Tibial artery (tissue), 4 donors: ENCODE measurements at places on chromosomes 6 and 20.

- no peak for DNase-seq
- H3K27me3 ChIP-seq, result no peaks in the 10 kb centered on the region
- no peaks in the 10 kb centered on the region for H3K36me3 ChIP-seq
- H3K27ac ChIP-seq, result no peak overlapping the region
- no peak overlapping the region for H3K4me3 ChIP-seq
Observed at GRCh38 chr6:45265246-45265645, 62.9 kb upstream of the RUNX2 start.

GRCh38 chr6:10060004-10060403, 354.9 kb downstream of the TFAP2A start:
- H3K27me3 ChIP-seq, result no peaks in the 10 kb centered on the region
- no peak overlapping the region for H3K4me3 ChIP-seq
- no peaks in the 10 kb centered on the region for H3K4me1 ChIP-seq
- no peak overlapping the region for H3K27ac ChIP-seq

DNA sequence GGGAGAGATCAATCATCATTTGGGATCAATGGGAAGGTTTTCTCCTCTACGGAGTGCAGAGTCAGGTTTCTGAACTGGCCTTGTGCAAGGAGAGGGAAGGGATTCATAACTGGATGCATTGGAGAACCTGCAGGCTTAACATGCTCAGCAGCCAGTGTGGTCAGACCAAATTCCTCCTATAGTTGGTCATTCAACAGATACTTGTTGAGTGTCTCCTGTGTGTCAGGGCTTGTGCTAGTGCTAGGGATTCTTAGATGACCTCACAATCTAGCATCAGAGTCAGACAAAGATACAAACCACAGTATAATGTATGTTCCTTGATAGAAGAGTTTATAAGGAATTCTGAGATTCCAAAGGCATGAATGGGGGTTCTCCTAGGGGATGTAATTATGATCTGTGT, 23.9 kb downstream of the RALY start:
- no peak overlapping the region for H3K4me3 ChIP-seq
- peaks cover 64% of the 10 kb centered on the region for H3K4me1 ChIP-seq
- H3K36me3 ChIP-seq, result no peaks in the 10 kb centered on the region
- no peaks in the 10 kb centered on the region for H3K27me3 ChIP-seq

DNA sequence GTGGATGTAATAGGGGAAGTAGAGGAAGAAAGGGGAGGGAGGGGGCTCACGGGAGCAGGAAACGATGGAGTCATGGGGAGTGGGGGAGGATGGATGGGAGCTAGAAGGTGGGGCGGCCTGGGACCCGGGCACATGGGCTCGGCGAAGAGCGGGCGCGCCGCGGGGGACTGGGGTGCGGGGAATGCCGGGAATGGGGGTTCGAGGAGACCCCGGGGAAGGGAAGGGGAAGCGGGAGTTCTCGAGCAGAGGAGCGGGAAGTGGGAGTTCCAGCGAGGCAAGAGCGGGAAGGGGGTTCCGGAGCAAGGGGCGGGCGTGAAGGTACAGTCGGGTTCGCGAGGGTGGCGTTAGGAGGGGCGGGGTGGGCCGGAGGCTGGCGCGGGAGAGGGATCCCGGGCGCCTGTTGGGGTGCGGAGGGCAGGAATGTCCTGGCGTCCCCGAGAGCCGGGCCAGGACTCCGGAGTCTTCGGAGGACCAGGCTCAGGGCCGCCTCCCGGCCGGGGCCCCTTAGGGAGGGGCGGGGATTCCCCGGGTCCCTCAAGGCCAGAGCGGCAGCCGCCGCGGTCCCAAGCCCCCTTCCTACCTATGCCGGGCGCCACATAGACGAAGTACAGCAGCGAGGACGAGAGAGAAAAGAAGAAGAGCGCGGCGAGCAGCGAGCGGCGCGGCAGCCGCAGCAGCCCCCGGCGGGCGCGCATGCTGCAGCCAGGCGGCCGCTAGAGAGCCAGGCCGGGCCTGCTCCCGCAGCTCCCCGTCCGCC, 504 bp downstream of the B4GALT5 start:
- H3K27ac ChIP-seq, result peak overlapping the region; percentile 97
- no peaks in the 10 kb centered on the region for H3K27me3 ChIP-seq
- H3K4me3 ChIP-seq, result peak overlapping the region; percentile 99

- no peak for DNase-seq
- H3K4me1 ChIP-seq, result no peaks in the 10 kb centered on the region
- no peaks in the 10 kb centered on the region for H3K36me3 ChIP-seq
- H3K27me3 ChIP-seq, result peaks cover 2% of the 10 kb centered on the region
- no peak overlapping the region for H3K27ac ChIP-seq
Observed at GRCh38 chr6:159130846-159131245, 38.4 kb upstream of the FNDC1 start.

- H3K27ac ChIP-seq, result no peak overlapping the region
- no peaks in the 10 kb centered on the region for H3K27me3 ChIP-seq
- no peaks in the 10 kb centered on the region for H3K36me3 ChIP-seq
- no peaks in the 10 kb centered on the region for H3K4me1 ChIP-seq
Observed at GRCh38 chr20:53130795-53131194, 158.6 kb downstream of the TSHZ2 start.

DNA sequence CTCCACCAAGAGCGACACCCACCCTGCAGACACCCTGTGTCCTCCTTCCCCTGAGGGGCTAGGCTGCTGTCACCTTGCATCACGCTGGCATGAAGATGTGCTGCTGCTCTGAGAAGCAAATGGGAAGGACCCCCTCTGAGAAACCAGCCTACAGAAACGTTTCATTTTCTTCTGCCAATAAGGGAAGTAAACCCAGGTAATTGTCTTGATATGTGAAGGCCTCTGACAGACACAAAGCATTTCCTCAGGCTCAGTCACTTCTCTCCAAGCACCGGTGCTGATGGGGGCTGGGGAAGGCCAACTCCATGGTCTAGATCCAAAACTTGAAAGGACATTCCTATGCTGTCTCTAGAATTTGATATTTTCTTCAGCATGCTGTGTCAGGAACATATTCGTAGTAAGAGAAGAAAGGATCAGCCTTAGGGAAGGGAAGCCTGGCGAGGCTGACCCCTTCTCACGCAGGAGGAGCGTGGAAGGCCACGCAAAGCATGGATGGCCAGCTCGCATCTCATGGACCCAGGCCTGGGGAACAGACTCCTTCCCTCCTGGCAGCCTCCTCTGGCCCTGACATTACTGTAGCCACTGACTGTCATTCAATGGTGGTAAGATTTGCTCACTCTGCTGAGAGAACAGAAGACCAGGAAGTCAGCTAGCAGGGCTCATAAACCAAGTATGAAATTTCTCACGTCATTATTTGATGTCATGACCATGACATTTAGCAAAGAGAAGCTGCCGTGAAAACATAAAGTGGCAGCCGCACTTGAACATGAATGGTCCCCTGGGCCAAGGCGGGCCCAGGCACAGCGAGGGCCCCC, 20.4 kb downstream of the ACSS1 start:
- H3K36me3 ChIP-seq, result no peaks in the 10 kb centered on the region
- H3K27ac ChIP-seq, result peak overlapping the region; percentile 85
- DNase-seq, result peak; percentile 87
- peaks cover 87% of the 10 kb centered on the region for H3K4me1 ChIP-seq

DNA sequence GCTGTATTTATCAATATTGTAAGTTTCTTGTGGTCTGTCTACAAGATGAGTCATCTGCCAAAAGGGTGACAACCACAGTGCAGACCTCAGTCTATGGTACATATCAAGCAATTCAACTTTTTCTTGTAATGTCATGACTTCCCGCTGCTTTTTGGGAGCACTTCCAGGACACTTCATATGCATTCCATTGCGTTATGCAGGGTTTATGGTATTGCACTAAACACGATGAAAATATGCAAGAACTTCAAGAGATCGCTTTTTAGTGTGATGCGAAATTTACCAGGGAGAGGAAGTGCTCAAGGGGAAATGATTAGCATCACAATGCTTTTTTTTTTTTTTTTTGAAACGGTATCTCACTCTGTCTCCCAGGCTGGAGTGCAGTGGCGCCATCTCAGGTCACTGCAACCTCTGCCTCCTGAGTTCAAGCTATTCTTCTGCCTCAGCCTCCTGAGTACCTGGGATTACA, 166.5 kb downstream of the TFAP2A start:
- H3K4me3 ChIP-seq, result no peak overlapping the region
- peaks cover 5% of the 10 kb centered on the region for H3K27me3 ChIP-seq
- H3K27ac ChIP-seq, result no peak overlapping the region
- no peaks in the 10 kb centered on the region for H3K4me1 ChIP-seq
- DNase-seq, result no peak

DNA sequence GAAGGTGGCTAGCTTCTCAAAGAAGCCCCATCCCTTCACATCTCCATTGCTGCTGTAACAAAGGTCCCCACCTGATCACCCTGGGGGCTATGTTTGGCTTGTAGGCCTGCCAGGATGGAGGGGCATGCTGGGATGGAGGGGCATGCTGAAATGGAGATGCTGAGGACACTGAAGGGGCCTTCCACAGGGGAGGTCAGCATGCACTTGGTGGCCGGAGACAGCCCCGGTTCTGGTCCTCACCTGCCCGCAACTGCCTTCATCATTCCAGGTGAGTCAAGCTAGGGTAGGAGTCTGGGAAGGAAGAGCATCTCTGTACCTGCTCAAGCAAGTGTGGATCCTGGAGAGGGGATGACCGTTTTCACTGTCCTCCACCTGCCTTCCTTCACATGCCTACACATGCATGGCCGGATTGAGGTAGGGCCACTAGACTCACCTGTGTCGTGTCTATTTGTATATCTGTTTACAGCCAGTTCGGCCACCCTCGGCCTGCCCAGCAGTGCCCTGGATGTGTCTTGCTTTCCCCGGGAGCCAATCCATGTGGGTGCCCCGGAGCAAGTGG, 6.0 kb downstream of the L3MBTL1 start:
- H3K4me3 ChIP-seq, result peak overlapping the region; percentile 74
- H3K36me3 ChIP-seq, result no peaks in the 10 kb centered on the region
- peak overlapping the region; percentile 80 for H3K27ac ChIP-seq
- H3K4me1 ChIP-seq, result no peaks in the 10 kb centered on the region

GRCh38 chr20:15364781-15365180, 1027.4 kb upstream of the FLRT3 start:
- no peak for DNase-seq
- H3K27ac ChIP-seq, result no peak overlapping the region
- no peaks in the 10 kb centered on the region for H3K27me3 ChIP-seq
- no peaks in the 10 kb centered on the region for H3K4me1 ChIP-seq
- no peak overlapping the region for H3K4me3 ChIP-seq
- H3K36me3 ChIP-seq, result no peaks in the 10 kb centered on the region

DNA sequence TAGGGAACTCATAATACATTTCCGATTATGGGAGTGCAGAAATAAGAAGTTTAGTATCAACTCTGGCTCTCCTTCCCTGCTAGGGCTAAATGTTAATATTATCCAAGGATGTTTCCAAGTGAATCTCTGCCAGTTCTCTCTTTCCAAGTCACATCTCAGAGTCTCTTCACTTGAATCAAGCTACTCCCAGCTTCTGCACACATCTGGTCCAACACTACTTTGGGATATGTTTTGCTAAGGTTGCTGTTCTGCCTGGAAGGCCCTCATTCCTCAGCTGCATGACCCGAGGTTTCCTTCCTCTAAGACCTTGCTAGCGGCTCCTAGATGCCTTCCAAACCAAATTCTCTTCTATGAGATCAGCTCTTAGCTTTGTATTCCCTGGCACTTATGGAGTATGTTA, 331.8 kb downstream of the GJA1 start:
- H3K4me1 ChIP-seq, result peaks cover 5% of the 10 kb centered on the region
- no peak for DNase-seq
- H3K27ac ChIP-seq, result peak overlapping the region; percentile 58
- no peak overlapping the region for H3K4me3 ChIP-seq

- H3K27me3 ChIP-seq, result no peaks in the 10 kb centered on the region
- H3K27ac ChIP-seq, result no peak overlapping the region
- peaks cover 14% of the 10 kb centered on the region for H3K36me3 ChIP-seq
- H3K4me3 ChIP-seq, result no peak overlapping the region
- no peak for DNase-seq
Observed at GRCh38 chr6:12165722-12166280, 124.4 kb upstream of the EDN1 start.

- H3K27ac ChIP-seq, result no peak overlapping the region
- H3K36me3 ChIP-seq, result no peaks in the 10 kb centered on the region
- peak; percentile 32 for DNase-seq
- H3K4me1 ChIP-seq, result no peaks in the 10 kb centered on the region
Observed at GRCh38 chr20:56445130-56445529, 23.3 kb upstream of the RTF2 start.

- no peak overlapping the region for H3K4me3 ChIP-seq
- DNase-seq, result no peak
- peaks cover 8% of the 10 kb centered on the region for H3K4me1 ChIP-seq
- H3K36me3 ChIP-seq, result no peaks in the 10 kb centered on the region
- no peaks in the 10 kb centered on the region for H3K27me3 ChIP-seq
- no peak overlapping the region for H3K27ac ChIP-seq
Observed at GRCh38 chr6:85236636-85237035, 213.2 kb upstream of the NT5E start.

GRCh38 chr6:80209430-80209829, 103.0 kb downstream of the BCKDHB start:
- H3K36me3 ChIP-seq, result no peaks in the 10 kb centered on the region
- H3K4me3 ChIP-seq, result no peak overlapping the region
- H3K27ac ChIP-seq, result no peak overlapping the region
- H3K4me1 ChIP-seq, result no peaks in the 10 kb centered on the region
- no peak for DNase-seq

- no peaks in the 10 kb centered on the region for H3K4me1 ChIP-seq
- H3K36me3 ChIP-seq, result peaks cover 52% of the 10 kb centered on the region
- H3K4me3 ChIP-seq, result no peak overlapping the region
- H3K27me3 ChIP-seq, result no peaks in the 10 kb centered on the region
Observed at GRCh38 chr6:142174703-142175102, 27.6 kb downstream of the VTA1 start.

DNA sequence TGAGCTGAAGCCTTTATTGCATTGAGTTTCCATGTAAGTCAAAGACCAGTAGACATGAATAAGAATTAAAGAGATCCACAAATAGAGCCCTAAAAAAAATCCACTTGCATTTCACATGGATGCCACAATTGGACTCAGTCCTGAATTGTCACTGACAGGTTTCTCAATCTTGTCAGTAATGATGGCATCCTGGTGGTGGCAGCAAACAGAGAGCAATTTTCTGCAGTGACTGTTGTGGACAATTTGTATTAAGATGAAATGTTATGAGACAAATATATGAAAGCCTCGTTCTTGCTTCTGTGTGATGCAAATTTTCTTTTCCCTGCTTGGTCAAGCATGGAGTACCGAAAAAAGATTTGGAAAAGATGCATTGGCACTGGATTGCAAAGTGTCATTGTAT, 278.9 kb downstream of the SAMD5 start:
- H3K27me3 ChIP-seq, result no peaks in the 10 kb centered on the region
- H3K27ac ChIP-seq, result no peak overlapping the region
- no peaks in the 10 kb centered on the region for H3K4me1 ChIP-seq
- DNase-seq, result no peak
- no peaks in the 10 kb centered on the region for H3K36me3 ChIP-seq

GRCh38 chr6:39215640-39216158, 13.6 kb downstream of the KCNK5 start:
- DNase-seq, result no peak
- H3K4me1 ChIP-seq, result peaks cover 17% of the 10 kb centered on the region
- no peaks in the 10 kb centered on the region for H3K27me3 ChIP-seq
- H3K4me3 ChIP-seq, result no peak overlapping the region

DNA sequence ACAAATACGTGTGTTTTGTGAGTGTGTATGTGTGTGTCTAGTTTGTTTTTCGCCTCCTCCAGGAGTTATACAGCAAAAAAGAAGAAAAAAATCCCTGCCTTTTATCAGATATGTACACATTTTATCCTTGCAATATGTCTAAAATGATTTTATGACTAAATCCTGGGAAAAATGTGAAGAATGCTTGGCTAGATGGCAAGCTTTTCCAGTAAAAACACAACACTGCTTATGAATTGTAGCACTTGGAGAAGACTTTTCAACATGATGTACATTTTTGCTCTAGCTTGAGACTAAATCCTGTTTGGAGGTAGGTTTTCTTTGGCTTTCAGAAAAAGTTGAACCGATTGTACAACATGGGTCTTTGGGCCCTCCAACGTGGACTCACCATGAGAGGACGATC, 160.2 kb downstream of the GMPR start:
- no peak for DNase-seq
- H3K27me3 ChIP-seq, result no peaks in the 10 kb centered on the region
- peaks cover 54% of the 10 kb centered on the region for H3K4me1 ChIP-seq
